Stimulated activated CD8-positive, alpha-beta memory T cell treated with anti-CD3 and anti-CD28 coated beads, Interleukin-12 subunit alpha, Interleukin-12 subunit beta, amount 100 ng/mL, for 4 hours (primary cell): ENCODE measurements at places on chromosomes 7 and 10.

DNA sequence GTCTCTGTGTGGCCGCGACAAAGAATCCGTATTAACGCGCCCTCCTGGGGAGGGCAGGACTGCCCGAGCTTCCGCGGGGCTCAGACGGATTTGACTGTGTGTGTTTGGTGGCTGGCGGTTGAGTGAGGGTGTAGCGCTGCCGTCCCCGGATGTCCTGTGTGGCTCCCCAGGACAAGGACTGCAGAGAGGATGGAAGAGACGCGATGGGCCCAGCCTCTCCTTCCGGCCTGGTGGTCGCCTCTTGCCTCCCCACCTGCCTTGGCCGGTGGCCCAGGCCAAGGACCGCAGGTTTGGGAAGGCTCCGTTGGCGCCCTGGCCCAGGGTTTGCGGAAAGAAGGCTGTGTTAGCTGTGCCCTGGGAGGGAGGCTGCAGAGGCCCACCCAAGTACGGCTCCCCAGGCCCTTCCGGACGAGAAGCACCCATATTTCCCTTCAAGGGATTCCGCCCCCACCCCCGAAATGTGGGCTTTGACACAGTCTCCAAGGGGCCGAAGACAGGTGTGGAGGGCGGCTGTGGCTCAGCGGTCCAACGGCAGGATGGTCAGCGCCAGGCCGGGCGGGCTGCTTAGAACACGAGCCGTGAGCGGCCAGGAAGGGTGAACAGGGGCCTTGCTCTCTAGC lies 2.3 kb downstream of the UNCX start:
- DNase-seq: no peak

- no peak for DNase-seq
Observed at GRCh38 chr10:92655426-92655825, 34.3 kb upstream of the HHEX start.

- DNase-seq: no peak
Observed at GRCh38 chr10:128971374-128972035, 495.5 kb upstream of the MGMT start.

DNA sequence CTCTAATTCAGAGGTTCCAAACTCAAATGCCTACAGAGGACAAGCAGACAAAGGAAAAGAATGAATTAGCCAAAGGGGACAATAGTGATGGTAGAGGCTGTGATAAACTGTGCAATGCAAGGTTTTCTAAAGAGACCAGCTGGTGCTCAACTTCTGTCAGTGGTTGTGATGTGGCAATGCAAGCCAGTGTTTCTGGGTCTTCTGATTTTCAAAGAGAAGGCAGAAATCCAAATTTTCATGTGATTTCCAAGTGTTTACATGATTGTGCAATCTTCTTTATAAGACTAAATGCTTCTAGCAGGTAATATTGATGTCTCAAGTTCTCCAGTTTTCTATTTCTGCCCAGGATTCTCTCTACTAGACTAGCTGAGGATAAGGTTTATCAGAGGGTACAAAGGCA lies 135.9 kb downstream of the PCDH15 start:
- no peak for DNase-seq

DNA sequence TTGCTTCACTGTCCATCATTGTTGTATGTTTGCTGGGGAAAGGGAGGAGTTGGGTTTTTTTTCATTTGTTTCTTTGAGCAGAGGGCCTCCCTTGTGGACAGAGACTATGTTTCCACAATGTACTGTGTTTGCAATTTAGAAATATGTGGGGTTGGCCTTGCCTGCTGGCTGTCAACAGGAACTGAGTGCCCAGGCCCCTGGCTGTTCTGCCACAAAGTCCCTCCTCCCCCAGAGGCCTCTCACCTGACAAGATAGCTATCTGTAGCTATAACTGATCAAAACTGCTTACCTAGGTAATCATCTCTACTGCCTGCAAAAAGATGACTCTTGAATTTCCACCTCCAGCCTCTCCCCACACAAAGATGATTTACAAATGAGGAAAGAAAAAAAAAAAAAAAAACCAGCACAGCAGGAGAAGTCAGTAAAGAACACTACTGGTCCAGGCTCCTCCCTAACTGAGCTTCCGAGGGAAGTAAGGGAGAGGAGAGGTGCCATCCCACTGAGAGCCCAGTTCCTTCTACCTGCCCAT lies 121.8 kb downstream of the SGMS1 start:
- no peak for DNase-seq

- no peak for DNase-seq
Observed at GRCh38 chr7:151869455-151869854, 7.5 kb downstream of the PRKAG2 start.

- no peak for DNase-seq
Observed at GRCh38 chr7:6175645-6176044, 96.8 kb downstream of the CYTH3 start.

GRCh38 chr7:35316549-35316948 lies 62.6 kb upstream of the TBX20 start:
- DNase-seq: no peak

DNA sequence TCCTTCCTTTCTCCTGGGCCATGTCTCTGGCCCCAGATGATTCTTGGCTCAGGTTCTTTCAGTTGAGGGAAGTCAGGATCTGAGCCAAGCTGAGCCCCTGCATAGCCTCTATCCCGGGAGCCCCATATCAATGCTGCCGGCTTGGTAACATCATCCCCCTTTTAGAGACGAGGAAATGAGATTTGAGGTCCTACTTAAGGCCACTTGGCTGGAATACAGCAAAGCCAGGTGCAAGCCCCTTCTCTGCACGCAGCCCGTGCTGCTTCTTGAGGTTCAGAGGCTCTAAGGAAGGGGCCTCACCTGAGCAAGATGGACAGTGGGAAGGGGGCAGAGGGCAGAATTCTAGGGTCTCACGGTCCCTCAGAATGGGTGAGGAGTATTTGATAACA lies 2.4 kb upstream of the IRF5 start:
- DNase-seq: no peak

GRCh38 chr7:851204-851603 lies 18.9 kb downstream of the SUN1 start:
- no peak for DNase-seq

DNA sequence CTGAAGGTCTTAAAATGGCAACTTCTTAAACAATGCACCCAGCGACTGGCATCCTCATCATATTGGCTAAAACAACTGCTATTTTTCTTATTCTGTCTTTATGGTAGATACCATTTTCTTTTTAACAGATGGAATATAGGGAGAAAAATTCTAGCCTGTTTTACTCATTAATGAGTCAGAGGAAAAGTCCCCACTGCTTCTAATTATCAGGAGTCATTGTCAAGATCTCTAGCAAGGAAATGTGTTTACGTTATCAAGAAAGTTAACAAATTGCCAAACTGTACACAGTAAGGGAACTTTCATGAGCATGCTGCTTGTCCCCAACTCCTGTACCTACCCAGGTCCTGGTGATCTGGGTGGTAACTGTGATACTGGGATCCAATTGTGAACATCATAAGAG lies 117.7 kb upstream of the KIAA1217 start:
- no peak for DNase-seq

DNA sequence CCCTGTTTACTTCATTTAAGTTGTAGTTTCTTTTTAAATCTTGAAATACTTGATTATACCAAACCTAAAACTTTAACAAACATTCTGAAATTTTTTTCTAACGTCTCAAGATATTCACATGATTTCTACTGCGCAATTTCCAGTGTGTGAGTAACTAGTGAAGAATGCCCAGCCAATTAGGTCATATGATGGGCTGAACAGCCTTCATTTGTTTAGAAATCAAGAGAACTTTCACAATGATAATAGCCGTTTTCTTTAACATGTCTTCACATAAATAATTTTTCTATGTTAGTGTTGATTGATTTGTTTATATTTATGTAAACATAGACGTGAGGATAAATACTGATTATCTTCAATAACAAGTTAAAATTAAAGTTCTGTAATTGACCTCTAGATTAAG lies 21.8 kb downstream of the STAM start:
- no peak for DNase-seq

- no peak for DNase-seq
Observed at GRCh38 chr7:73683788-73684693, 644 bp downstream of the BUD23 start.

DNA sequence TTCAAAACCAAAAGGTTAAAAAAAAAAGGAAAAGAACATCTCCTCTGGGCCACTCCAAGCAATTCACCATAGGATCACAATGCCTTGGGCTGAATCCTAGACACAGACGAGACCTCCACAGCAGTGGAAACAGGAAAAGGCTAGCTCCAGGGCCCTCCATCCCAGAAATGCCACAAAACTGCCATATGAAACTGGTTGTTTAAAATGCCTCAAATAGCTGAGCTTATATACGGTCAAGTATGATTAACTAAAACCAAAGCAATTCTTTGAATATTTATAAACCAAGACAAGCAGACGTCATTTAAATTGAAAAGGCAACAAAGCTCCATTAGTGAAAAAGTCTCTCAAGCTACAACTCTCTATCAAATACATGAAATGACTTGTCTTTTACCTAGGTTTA lies 63.1 kb downstream of the DOCK4 start:
- DNase-seq: no peak
